ENCODE measurements at places on chromosomes 3 and 15.

DNA sequence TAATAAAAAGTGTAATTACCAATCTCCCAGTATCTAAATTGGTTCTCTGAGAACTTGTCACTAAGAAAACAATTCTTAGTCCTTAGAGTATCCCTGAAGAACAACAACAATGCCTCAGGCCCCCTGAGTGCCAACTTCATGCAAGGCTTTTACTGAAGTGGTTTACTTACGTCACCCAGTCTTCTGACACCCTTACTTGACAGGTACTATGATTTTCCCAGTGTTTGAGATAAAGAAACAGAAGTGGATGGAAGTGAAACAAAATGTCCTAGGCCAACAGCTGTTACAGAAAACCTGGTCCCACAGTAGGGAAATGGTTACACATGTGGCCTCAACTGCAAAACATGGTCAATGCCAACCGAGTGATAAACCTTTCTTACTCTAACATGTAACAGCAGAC is 331.1 kb downstream of the FOXP1 start:
- no peak for DNase-seq

DNA sequence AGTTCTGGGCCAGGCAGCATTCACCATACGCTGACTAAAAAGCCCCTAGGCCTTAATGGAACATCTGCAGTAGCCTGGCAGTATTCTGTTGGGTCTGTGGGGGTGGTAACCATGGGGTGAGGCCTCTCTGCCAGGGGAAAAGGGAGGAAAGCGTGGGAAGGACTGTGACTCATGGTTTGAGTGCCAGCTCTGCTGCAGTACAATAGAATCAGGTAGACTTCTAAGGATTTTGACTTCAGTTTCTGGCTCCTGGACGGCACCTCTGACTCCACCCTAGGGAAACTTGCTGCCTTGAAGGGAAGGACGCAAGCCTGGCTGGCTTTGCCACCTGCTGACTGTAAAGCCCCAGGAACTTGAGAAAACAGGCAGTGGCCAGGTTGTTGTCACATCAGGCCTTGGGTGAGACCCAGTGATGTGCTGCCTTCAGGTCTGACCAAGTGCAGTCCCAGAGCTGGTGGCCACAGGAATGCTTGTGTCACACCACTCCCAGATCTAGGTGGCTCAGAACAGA is 148.6 kb downstream of the SUCNR1 start:
- DNase-seq: peak; percentile 20

- no peak for DNase-seq
These were observed 28.3 kb upstream of the MINDY4B start for GRCh38 chr3:150933473-150933995.

DNA sequence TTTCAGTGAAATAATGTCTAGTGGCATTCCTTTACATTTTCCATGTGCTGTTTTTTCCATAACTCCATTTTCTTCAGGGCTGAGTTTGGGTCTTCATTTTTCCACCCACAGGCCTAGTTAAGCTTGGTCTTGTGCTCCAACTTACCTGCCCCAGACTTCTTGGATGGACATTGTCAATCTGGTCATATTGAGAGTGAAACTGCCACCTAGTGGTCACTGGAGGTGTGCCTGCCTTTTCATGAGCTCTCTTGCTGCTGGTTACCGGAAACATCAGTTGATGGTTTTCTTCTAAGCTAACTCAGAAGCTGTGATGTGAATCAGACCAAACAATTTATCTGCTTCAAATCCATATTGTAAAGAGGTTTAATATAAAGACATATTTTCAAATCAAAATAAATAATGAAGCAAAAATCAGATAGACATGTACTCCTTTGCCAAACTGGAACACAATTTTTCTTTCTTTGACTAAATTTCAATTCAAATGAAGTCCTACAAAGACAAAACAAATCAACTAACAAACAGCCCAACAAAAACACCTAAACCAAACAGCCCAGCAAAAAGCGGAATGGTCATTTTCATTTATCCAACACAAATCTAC is 135.1 kb upstream of the RASGRP1 start:
- DNase-seq: no peak

DNA sequence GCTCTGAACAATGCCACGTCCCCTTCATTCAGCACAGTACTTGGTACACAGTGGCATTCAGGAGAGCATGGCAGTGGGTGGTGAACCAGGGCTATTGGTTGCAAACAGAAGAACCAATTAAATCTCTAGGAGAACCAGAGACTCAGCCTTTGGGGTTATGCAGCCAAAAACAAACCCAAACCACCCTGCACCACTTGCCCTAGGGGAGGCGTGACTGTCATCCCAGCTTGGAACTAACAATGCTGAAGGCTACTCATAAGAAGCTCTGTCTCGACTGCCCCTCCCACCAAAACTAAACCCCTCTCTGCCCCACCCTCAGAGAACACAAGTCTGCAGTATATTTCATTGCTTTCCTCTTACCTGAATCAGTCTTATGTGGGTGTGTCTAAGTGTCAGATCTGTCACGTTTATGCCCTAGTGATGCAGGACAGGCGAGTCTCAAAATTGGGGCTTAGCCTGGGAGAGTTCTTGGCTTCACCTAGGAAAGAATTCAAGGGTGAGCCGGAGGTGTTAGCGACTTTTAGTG is 15.2 kb upstream of the KLHL40 start:
- no peak for DNase-seq

GRCh38 chr3:25597535-25598101 is 67.1 kb downstream of the TOP2B start:
- DNase-seq: no peak

DNA sequence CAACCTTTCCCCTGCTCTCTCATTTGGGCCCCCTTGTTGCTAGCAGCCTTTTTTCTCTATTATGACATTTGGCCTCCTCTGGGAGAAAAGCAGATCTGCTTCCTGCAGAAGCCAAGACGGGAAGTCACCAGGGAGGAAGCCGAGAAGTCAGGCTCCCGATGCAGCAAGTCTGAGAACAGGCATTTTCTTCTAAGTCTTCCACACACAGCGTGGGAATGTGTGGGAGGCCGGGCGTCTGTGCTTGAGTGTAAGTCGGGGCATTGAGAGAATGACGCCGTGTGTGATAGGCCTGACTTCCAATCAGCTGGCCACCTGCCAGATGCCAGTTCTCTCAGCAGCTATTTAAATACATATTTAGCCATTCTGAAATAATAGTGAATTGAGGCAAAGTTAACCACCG is 75.8 kb upstream of the FAM98B start:
- DNase-seq: no peak

DNA sequence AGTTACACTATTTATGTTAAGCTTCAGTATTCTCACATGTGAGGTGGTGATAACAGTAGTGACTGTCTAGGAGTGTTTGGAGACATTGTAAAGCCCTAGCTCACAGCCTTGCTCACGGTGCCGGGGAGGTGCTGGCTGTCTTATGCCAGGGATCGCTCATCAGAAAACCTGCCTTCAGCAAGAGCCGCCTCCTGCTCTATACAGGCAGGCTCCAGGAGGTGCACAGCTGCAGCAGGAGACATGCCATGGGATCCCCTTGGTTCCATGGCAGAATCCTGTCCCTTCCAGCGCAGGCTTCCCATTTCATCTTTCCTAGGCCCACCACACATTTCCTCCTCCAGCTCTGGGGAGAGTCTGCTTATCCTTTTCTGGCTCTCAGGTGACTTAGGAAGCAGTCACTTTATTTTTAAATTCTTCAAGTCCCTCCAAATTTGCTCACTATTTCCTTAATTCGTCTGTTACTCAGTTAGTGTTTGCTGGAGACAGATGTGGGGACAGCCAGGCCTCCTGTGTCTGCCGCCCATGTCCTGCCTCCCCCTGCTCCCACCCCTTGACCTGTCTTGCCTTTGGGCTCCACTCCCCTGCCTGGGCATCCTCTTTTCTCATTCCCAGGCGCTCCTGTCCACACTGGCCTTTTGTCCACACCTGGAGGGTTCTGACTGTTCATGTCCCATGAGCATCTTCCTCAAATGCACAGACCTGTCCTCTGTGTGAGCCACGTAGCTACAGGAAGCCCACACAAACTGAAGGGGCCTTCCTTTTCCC is 31.7 kb downstream of the SLCO2A1 start:
- no peak for DNase-seq

DNA sequence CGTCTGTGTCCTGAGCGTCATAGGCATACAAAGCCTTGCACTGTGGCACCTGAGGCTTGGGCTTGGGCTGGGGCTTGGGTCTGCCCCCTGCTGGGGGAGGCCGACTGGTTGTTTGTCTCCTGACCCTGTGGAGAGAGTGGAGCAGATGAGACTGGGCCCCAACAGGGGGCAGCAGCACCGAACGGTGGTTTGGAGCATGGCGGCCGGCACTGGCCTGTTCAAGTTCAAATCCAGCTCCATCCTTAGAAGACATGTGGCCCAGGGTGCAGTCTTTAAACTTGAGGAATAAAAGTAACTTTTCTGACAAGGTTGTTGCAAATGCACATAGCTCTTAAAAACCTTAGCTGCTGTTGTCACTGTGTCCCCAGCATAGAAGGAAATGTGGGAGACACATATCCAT is 33.3 kb downstream of the CCNB2 start:
- DNase-seq: no peak

- no peak for DNase-seq
These were observed 93.9 kb upstream of the RASGRF1 start for GRCh38 chr15:79184465-79184892.

- no peak for DNase-seq
These were observed 36.8 kb downstream of the TLE3 start for GRCh38 chr15:70060993-70061305.
